Calu3 (cell line): ENCODE measurements at places on chromosomes 7 and 10. TPM values are rescaled to one million over a fixed set of nuclear protein-coding genes. Genes with fewer than 3 reads are reported as not detected.

- DNase-seq: no peak
Observed at GRCh38 chr7:66967029-66967428, 28.4 kb downstream of the SBDS start.

GRCh38 chr7:33986951-33987947, 81.9 kb downstream of the BMPER start:
- DNase-seq: peak; percentile 75

- no peak for DNase-seq
Observed at GRCh38 chr7:25967278-25968204, 184.5 kb upstream of the NFE2L3 start.

- DNase-seq: no peak
Observed at GRCh38 chr7:68246189-68246633, 1249.6 kb downstream of the TYW1 start.

GRCh38 chr10:124926548-124926947, 15.4 kb upstream of the ZRANB1 start:
- DNase-seq: no peak

GRCh38 chr10:93596539-93596938, 4.5 kb downstream of the RBP4 start:
- no peak for DNase-seq

DNA sequence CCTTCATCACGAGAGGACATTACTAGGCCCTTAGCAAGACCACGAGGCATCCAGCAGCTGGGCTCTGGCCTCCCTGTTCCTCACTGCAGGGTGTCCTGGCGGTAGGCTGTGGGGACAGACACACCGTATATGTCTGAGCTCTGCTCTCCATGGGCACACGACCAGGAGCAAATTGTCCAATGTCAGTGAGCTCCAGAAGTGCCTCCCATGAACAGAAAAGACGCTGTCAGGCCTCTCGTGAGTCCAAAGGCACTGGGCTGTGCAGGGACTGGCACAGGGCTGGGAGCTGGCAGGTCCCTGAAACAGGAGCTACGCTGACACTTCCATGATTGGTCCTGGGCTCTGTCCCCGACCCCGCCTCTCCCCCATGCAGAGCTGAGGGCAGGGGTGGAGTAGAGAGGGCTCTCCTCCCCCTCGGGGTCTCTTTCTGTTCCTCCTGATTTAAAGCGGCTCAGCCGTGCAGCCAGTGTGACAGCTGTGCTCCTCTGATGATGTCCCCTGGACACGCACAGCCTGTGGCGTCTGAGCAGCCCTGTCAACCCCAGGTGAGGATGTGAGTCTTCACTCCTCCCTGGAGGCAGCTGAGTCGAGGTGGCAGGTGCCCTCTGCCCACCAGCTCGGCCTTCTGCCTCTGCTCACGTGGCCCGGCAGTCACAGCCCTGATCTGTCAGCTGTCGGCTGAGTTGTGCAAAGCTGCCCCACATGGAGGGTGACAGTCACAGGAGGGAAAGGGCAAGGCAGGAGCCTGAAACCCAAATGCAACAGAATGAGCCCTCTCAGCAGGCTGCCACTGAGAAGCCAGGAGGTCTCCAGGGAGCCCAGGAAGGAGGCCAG, 13.0 kb downstream of the ANTXRL start:
- no peak for DNase-seq

DNA sequence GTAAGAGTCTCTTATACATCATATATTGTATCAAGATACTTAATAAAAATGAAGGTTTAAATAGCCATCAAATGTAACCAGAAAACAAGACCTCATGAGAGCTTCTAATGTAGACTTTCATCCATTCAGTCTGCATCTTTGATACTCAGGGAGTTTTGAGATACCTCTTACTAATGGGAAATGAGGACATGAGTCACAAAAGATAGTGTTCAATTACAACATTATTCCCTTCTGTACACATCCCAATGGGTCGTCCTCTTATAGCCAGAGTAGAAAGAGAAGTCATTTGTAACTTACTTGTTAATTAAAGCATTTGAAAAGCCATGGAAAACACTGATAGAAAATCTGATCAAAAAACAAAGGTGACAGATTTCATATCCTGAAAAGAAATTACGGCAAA, 19.4 kb downstream of the SHTN1 start:
- DNase-seq: no peak

DNA sequence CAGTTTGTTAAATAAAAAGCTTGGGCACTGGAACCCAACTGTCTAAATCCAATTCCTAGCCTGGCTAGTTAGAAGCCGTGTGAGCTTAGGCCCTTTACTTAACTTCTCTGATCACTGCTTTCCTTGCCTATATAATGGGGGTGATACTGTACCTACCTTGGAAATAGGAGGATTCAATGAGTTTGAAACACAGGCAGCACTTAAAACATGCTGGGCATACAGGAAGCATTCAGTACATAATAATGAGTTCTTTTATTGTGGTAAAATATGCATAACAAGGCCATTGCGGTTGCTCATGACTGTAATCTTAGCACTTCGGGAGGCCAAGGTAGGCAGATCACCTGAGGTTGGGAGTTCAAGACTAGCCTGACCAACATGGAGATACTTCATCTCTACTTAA, 47.4 kb upstream of the SEPHS1 start:
- no peak for DNase-seq

GRCh38 chr10:101816376-101816775, 1.9 kb downstream of the OGA start:
- DNase-seq: no peak

The CHAT gene
- not detected in 2 replicates for total RNA-seq

The BTBD16 gene
- 0.35 TPM in 1 of 2 replicates, not detected in the other for total RNA-seq

The CFAP70 gene
- 1.2 and 1.9 TPM in 2 replicates for total RNA-seq

The RAMP3 gene
- not detected in 2 replicates for total RNA-seq
